ENCODE measurements at places on chromosomes 3 and 15.

- no peak for DNase-seq
These were observed 2.2 kb downstream of the TGFBR2 start for GRCh38 chr3:30608598-30608947.

DNA sequence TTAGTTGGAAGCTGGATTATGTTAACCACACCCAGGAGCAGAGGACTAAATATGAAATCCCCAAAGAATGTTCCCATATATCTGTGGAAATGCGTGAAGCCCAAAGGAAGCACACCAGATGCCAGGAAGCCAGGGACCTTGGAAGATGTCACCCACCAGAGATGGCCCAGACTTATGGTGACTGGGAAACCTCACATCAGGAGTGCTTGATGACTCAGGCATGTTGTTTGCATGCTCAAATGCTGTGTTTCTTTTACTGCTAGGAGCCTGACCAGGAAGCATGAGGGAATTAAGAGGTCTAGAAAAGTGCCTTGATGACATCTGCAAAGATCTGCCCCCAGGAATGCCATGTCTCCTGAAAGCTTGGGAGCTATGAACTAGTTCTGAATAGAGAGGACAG is 109.0 kb upstream of the SLC2A2 start:
- no peak for DNase-seq

GRCh38 chr15:25944386-25944785 is 81.3 kb upstream of the ATP10A start:
- no peak for DNase-seq

DNA sequence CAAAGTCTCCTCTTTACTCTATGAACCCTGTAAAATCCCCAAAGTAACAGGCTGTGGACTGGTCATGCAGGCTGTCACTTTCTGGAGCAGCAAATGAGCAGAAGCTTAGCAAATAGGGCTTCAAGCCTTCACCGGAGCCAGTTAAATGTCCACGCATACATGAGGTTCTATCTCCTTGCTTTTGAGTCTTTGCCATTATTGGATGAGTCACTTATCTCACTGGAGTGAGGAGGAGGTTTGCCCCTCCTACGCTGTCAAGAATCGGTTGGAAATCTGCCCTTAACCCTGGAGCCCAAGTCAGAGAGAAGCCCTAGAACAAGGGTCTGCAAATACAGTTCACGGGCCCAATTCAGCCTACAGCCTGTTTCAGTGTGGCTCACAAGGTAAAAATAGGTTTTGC is 126.1 kb upstream of the CTNNB1 start:
- DNase-seq, result no peak

DNA sequence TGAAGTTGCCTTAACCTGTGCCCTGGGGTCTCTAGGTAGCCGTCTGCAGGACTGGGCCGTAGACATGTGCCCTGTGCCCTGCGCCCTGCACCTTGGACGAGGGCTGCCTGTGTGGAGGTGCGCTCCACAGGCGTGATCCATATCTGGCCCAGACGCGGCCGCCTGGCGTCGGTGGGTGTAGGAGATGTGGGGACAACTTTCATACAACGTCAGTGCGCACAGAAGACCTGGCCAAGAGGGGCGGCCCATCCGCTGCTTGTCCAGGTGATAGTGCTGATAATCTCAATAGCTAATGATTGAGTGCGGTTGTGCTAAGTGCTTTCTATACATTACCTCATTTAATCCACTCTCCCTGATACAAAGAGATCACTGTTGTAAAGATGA is 665 bp upstream of the RASGRP1 start:
- DNase-seq, result no peak

GRCh38 chr3:129084501-129084900 is 23.9 kb downstream of the GP9 start:
- DNase-seq, result no peak

- no peak for DNase-seq
These were observed 327.4 kb downstream of the NAALADL2 start for GRCh38 chr3:175186511-175186910.

DNA sequence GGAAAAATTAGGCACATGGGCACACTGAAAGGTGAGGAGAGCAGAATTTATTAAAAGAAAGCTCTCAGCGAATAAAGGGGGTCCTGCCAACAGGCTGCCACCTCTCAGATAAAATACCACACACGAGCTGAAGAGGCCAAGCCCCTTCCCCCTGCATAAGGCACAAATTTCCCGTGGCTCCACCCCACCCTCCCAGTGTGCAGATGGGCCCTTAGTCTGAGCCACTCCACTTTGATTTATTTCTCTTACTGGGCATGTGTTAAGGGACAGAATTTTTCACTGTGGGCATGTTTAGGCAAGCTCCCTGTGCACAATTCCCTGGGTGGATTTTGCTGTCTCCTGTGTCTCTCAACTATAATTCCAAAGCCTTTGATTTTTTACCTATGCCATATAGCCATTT is 409.8 kb downstream of the TBL1XR1 start:
- DNase-seq, result no peak

DNA sequence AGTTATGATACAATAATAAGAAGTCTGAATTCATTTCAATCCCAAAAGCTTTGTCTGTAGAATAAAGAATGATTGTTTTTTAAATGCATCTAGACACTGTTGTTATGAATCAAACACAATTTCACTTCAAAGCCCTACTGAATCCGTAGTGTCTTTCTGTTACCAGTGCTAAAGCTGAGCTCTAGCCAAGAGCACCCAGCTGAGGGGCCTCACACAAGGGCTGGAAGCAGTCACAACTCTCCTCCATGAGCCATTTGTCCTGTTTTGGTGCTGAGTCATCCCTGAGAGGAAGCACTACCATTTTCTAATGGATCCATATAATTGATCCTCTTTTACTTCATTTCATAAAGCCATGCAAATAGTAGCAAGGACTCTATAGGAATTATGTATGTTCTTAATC is 158.2 kb upstream of the ANKRD28 start:
- DNase-seq, result no peak

DNA sequence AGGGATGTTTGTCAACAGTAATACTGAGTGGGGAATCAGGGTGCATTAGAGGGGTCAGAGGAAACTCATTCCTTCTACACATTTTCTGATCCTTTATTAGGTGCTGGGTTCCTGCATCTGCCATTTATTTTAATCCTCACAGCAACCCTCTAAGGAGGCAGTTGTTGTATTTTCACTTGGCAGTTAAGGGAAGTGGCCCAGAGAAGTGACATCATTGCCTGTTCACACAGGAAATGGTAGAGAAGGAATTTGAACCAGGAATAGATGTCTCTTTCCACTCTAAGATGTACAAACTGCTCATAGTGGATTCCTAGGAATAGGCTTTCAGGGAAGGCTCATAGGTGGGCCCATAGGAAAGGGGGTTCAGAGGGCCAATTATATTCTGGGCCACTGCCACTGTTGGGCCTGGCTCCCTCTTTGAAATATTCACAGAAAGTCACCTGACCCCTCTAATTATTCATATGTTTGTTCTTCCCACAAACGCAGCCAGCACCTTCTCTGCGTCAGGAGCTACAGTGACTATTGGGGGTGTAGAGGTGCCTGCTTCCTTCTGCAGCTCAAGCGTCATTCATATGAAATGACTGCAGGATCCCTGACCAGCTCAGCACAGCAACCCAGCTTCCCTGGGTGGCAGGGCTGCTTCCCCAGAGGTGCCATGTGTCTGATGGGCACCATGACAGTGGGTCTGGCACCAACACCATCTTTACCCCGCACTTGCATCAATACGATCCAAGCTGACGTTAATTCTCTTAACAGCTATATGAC is 163.9 kb upstream of the SMAD3 start:
- no peak for DNase-seq

GRCh38 chr3:176172492-176172891 is 1024.8 kb downstream of the TBL1XR1 start:
- DNase-seq, result no peak

GRCh38 chr15:67043939-67044771 is 21.2 kb upstream of the SMAD3 start:
- DNase-seq, result no peak

- DNase-seq, result no peak
These were observed 73.7 kb downstream of the ABHD5 start for GRCh38 chr3:43764471-43764870.

GRCh38 chr3:24523215-24523614 is 28.6 kb upstream of the THRB start:
- DNase-seq, result no peak

GRCh38 chr3:71087143-71088018 is 496.1 kb downstream of the FOXP1 start:
- DNase-seq, result peak; percentile 73

- no peak for DNase-seq
These were observed 66.0 kb downstream of the TRIM69 start for GRCh38 chr15:44802336-44802735.

DNA sequence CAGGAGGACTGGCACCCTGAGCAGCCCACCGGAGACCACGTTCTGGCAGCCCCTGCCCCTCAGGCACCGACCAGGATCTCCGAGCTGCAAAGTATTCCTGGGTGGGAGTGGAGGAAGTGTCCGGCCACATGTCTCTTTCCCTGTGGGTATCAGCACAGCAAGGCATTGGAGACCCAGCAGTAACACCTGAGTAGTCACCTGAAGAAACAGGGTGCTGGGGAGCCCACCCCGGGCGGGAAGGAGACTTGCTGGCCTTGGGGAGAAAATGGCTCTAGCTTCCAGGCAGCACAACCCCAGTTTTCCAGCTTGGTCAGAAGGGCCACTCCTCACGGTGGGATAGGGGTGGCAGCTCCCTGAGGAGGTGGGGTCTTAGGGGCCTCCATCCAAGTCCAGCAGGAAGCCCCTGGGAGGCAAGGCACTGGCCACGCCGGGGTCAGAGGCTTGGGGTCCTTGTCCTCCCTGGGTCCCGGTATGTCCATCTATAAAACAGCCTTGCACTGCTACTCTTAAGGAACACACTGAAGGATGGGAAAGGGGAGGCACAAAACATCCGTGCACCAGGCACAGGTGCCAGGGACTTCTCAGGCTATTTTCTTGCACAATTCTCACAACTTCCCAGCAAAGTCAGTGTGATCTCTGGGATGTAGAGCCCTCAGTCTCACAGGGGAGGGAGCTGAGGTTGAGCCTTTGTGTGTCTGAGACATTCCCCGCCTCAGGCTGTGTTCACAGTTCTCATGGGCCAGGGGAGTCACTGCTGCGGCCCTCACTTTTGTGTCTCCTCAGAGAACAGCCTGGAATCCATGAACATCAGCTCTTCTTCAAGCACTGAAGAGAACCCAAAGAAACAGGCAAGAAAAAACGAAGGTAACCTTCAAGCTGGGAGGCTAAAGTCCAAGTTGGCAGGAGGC is 11.9 kb downstream of the CFAP100 start:
- DNase-seq, result no peak

DNA sequence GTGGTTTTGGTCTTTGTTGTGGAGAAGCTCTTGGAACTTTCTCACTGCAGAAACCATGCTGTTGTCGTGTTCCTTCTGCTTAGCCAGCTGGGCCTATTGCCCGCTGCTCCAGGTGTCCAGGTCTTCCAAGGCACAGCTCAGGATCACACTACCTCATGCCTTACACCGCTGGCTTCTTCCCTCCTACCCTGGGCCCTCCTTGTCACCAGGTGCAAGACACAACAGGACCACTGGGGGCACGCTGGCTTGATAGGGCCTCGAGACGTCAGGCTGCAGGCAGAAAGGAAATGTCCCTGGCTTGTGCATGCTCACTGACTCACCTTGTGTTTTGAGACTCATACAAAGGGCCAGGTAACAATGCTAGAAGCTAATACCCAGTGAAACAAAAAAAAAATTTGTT is 32.3 kb downstream of the PAQR9 start:
- DNase-seq, result peak; percentile 28

- no peak for DNase-seq
These were observed 317.1 kb upstream of the TGFBR2 start for GRCh38 chr3:30289324-30289723.

- no peak for DNase-seq
These were observed 360.4 kb upstream of the FRG2C start for GRCh38 chr3:75303741-75304140.

DNA sequence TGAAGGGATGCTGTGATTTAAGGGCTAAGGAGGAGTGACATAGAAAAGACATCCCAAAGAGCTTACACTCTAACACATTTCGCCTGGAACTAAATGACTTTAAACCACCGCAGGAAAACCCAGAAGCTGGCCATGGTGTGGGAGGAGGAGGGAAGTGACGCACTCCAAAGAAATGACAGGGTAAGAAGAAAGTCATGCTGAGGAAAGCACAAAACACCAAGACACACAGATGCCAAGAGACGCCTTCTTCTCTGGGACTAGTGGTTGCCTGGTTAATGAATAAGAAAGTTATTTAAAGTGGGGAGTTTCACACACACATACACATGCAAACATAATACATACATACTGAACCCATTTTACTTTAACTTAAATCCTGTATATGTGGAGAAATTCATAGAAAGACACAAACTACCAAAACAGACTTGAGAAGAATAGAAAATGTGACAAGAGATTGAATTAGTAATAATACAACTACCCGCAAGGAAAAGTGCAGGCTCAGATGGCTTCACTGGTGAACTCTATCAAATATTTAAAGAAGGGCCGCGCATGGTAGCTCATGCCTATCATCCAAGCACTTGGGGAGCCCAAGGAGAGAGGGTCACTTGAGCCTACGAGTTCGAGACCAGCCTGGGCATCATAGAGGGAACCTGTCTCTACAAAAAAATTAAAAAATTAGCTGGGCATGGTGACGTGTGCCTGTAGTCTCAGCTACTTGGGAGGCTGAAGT is 125.5 kb downstream of the NSMCE3 start:
- DNase-seq, result no peak

All from CD4-positive, alpha-beta T cell treated with Interleukin-15 for 4 hours (primary cell).